HFFc6 (cell line): ENCODE measurements at places on chromosomes 13 and 19.

- DNase-seq: no peak
Measured at GRCh38 chr13:50809133-50810090, 34.1 kb downstream of the DLEU7 start.

GRCh38 chr19:49361438-49362047 is 673 bp downstream of the TEAD2 start:
- DNase-seq: peak; percentile 39

- DNase-seq: no peak
Measured at GRCh38 chr19:35353635-35354034, 4.6 kb upstream of the FFAR3 start.

DNA sequence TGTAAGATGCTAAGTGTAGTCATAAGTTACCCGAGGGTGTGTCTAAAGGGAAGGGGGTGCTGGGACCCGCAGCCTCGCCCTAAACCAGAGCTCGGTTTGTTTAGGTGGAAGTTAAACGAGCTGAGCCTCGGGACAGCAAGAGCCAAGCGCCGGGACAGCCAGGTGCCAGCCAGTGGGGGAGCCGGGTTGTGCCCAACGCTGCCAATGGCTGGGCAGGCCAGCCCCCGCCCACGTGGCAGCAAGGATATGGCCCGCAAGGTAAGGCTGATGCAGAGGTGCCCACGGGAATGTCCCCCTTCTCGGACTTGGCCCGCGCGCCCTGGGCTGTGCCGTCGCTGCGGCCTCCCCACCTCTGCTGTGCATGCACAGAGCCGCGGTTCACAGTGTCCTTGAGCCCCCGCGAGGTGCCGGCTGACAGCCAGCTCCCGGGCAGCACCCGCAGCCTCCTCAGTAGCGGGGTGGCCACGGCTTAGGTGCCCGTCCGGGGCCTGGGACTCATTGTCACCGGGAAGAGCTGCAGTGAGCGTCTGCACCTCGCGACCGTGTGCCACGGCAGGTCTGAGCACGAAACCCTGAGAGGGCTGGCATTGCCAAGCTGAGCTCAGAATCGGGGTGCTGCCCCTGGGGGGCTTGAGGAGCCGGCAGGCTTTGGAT is 9.3 kb upstream of the RPS15 start:
- DNase-seq: no peak

DNA sequence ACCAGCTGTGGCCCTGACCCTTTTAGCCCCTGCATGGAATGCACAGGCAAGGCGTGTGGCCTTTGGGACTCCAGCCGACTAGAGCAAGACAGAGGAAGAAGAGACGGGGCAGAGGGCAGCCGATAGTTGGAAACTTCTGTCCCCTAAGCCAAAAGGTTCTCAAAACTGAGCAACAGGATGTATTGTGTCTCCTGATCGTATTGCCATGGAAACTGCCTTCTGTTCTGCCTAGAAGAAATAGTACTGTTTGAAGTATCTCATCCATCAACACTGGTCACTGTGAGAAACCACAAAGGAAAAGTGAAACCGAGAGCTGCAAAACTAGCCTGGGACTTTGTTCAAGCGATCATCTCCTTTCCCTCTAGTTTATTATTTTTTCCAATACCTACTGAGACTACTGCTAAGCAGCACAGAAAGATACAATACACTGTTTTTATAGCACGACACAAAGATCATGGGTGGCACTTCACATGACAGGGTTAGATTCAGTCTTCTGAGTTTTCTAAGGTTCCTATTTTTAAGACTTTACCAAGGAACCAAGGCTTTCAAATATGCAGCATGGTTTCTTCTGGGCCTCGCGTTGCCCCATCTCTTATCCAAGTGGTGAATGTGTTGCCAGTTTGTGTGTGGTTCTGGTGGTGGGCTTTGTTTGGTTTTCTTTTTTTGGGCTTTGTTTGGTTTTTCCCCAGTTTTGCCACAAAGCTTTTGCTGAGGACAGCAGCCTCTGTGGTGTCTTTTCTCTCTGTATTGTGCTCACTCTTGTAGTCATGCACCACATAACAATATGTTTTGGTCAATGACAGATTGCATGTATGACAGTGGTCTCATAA is 49.3 kb upstream of the GPR183 start:
- no peak for DNase-seq
